T-helper 2 cell (primary cell): ENCODE measurements at places on chromosomes 13 and 19.
A peak's percentile ranks its signal among the peaks of the same experiment; 100 is the strongest.

GRCh38 chr13:112150352-112150751, 83.4 kb downstream of the SOX1 start:
- DNase-seq = no peak

GRCh38 chr13:41231786-41232185, 31.6 kb downstream of the MTRF1 start:
- no peak for DNase-seq

- DNase-seq = peak; percentile 84
These were observed 4.6 kb upstream of the SIGLEC10 start for GRCh38 chr19:51422053-51422448.

GRCh38 chr13:71474936-71475335, 392.1 kb downstream of the DACH1 start:
- no peak for DNase-seq

DNA sequence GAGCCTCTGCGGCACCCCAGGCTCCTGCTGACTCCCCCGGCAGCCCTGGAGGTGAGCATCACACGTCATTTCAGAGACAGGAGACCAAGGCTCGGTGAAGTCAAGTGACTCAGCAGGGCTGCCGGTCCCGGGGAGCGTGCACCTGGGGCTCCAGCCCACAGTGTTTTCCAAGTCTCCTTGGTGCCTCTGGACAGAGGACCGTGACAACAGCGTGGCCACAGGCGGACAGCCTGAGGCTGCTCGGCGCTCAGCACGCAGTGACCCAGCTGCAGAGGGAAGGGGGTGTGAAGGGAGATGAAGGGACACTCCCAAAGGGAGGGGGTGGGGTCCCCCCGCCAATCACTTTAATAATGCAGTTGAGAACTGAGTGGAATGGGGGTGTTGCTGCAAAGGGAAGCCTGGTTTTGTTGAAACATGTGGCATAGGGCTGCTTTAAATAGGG, 17.5 kb upstream of the ASPDH start:
- no peak for DNase-seq
